ENCODE measurements at places on chromosomes 11 and 22.
A peak's percentile ranks its signal among the peaks of the same experiment; 100 is the strongest.

- no peak for DNase-seq
Measured at GRCh38 chr22:20396639-20397038, 2.7 kb downstream of the ZNF74 start.

DNA sequence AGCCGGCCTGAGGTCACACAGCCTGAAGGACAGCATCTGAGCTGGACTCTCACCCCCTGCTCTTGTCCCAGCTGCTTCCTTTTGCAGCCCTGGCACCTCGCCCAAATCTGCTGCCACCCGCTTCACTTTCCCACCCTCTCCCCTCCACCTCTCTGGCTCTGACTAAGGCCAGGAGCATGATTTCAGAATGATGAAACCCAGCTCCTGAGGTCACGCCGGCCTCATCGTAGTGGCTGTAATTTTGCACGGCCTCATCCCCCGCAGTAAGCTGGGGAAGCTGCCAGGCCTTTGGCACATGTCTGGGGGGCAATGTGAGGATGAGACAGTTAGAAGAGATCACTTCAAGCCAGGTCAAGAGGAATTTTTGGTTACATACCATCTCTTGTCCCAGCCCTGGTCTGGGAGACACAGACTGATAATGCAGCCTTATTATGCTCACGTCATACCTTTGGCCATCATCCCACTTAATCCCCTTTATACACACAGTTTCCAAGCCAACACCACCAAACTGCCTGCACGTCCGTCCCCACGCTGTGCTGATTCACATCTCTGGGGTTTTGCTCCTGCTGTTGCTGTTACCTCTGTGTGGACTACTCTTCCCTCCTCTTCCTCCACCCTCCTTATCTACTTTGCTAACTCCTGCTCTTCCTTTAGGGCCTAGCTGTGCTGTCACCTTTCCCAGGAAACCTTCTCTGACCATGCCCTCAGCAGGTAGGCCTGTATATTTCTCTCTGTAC lies 58.1 kb downstream of the CHRDL2 start:
- no peak for DNase-seq

- DNase-seq: no peak
Measured at GRCh38 chr11:86781546-86781945, 18.8 kb upstream of the PRSS23 start.

- DNase-seq: no peak
Measured at GRCh38 chr11:29458252-29458651, 558.6 kb downstream of the KCNA4 start.

- DNase-seq: no peak
Measured at GRCh38 chr11:117094776-117095175, 3.5 kb downstream of the SIK3 start.

DNA sequence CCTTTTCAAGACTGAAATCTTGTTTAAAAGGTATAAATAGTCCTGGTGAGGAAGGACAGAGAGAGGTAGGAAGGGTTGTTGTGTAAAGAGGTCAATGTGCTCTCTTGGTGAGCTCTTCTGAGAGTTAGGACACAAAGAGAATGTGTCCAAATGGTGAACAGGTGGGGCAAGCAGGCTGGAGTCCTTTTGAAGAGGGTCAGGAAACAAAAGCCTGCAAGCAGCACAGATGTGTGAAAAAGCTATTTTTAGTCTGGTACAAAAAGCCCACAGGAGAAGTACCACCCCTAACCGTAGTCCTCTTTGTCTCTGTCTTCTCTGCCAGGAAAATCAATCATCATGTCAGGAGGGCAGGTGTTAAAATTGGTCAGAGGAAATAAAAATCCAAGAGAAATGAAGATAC lies 54.4 kb upstream of the SYN3 start:
- no peak for DNase-seq

GRCh38 chr11:107490836-107491235 lies 33.2 kb upstream of the CWF19L2 start:
- no peak for DNase-seq

DNA sequence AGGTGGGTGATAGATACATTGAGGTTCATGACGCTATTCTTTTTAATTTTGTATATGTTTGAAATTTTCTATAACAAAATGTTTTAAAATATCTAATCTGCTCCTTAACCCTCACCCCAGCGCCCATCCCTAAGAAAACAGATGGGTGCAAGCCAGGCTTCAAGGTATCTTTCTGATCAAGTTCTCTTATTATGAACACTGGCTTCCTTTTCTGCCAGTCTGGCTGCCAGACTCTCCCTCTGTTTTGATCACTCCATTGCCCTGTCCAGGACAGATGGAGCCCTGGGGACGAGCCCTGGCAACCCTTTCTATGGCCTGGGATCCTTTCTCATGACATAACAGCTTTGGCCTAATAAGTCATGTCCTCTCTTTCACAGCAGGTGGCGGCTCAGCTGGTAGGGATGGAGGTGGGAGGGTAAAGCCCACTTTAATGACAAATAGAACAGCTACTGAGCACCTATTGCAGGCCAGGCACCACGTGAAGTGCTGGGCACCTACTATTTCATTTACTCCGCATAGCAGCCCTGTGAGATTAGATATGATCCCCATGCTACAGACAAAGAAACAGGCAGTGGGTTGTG lies 38.4 kb downstream of the DRD2 start:
- DNase-seq: no peak

- DNase-seq: no peak
Measured at GRCh38 chr11:11808992-11809615, 32.7 kb upstream of the USP47 start.

DNA sequence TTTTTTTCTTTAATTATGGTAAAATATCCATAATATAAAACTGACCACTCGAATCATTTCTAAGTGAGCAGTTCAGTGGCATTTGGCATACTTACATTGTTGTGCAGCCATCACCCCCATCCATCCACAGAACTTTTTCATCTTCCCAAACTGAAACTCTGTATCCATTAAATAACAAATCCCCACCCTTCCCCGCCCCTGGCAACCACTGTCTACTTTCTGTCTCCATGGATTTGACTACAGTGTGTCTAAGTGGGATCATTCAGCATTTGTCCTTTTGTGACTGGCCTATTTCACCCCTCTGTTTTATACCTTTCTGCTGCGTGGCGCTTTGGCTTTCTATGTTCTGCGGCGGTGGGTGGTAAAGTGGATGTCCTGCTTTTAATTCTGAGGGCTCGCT lies 49.1 kb downstream of the RTN4R start:
- no peak for DNase-seq

DNA sequence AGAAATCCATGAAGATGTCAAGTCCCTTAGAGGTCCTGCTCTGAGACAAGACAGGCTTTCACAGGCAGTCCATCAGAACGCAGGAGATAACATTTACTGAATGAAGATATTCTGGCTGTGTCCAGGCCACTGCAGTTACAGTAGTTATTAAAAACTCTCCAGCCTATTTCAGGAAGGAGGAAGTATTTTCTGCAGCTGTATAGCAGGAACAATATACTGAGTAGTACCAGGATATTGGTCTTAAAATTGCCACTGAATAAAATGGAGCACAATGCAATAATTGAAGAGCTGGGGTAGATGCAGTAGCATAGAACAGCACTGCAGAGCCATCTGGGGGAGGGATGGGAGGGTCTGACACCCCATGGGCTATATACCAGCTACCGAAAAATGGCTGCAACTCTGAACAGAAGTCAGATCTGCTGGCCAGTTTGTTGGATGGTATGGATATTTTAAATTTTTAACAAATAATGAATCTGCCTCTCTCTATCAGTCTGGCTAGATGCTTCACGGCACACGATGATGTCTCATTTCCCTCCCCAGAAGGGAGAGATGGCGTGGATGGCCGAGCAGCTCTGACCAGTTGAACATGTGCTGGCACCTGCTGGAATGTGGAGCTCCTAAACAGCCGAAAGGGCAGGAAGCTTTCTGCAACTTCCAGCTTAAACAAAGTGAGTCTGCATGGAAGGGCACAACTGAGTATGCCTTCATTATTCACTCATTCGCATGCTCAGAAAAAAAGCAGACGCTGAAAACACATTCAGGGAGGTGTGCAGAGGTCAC lies 342.1 kb upstream of the SYN3 start:
- DNase-seq: no peak

DNA sequence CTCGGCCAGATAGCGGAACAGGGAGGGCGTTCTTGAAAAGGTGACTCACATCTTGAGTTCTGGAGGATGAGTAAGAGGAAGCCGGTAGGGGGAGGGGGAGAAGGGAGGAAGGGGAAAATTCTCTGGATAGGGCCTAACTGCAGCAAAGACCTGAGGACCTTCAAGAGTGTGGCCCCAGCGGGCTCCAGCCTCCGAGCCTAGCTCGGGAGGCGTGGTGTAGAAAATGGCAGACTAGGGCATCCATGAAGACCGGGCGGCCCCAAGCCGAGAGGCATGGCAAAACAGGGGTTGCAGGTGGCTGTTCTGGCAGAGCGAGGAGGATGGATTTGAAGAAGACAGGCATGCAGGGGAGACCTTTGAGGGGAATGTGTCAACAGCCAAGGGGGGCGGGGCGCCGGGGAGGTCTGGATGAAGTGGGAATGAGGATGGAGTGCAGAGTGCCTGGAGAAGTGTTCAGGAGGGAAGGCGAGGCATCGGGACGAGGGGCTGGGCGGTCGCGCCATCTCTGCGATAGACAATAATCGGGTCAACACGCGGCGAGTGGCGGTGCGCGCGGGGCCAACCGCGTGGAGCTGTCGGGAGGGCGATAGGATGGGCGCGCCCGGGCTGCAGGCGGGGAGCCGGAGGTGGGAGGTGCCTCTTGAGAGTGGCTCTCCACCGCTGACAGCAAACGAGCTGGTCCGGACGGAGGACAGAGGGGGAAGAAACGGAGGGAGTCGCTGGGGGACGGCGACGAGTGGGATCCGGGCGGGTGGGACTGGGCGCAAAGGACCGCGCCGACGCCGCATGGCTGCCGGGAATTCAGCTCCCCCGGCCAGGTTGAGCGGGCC lies 40.0 kb upstream of the CREB3L1 start:
- DNase-seq: peak; percentile 75

- no peak for DNase-seq
Measured at GRCh38 chr11:38510041-38510440, 1912.0 kb upstream of the RAG2 start.

GRCh38 chr11:114034956-114035355 lies 24.6 kb upstream of the ZBTB16 start:
- DNase-seq: no peak

- peak; percentile 20 for DNase-seq
Measured at GRCh38 chr11:15327786-15328231, 213.1 kb downstream of the INSC start.

- no peak for DNase-seq
Measured at GRCh38 chr11:93852242-93852641, 1.8 kb upstream of the VSTM5 start.

GRCh38 chr11:117843666-117844484 lies 19.3 kb upstream of the FXYD2 start:
- DNase-seq: peak; percentile 69

- no peak for DNase-seq
Measured at GRCh38 chr11:34749666-34750659, 129.1 kb downstream of the EHF start.

DNA sequence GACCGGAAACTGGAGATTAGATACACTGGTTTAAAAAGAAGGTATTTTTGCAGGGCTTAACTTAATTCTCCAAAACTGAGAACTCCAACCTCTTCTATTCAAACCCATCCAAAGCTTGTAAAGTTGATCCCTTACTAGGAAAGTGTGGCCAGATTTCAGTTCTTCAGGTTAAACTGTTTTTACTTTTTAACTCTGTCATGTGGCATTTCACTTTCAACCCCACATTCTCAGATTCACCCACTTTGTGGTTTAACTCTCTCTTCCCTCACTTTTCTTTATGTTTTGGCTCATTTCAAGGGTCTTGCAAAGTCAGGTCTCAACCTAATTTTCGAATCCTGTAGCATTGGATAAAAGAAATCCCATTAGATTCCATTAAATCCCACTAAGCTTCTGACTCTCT lies 75.4 kb downstream of the MPPED2 start:
- no peak for DNase-seq

GRCh38 chr11:101321222-101321621 lies 191.6 kb upstream of the PGR start:
- no peak for DNase-seq

DNA sequence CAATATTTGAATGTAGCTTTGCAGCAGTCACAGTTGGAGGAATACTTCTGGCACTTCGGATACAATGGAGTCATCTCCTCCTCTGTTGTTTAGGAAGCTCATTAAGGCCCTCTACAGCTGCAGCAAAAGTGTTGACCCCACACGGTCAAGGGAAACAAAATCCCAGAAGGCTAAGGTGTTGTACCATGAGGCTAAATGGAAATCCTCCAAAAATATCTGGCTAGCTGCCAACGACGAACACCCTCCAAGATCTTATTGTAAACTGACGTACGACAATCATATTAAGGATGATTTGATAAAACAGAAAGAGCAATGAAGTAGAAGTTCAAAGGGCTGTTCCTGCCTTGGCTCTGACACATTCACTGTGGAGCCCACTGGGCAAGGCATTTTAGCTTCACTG lies 4.0 kb downstream of the POGLUT3 start:
- no peak for DNase-seq

DNA sequence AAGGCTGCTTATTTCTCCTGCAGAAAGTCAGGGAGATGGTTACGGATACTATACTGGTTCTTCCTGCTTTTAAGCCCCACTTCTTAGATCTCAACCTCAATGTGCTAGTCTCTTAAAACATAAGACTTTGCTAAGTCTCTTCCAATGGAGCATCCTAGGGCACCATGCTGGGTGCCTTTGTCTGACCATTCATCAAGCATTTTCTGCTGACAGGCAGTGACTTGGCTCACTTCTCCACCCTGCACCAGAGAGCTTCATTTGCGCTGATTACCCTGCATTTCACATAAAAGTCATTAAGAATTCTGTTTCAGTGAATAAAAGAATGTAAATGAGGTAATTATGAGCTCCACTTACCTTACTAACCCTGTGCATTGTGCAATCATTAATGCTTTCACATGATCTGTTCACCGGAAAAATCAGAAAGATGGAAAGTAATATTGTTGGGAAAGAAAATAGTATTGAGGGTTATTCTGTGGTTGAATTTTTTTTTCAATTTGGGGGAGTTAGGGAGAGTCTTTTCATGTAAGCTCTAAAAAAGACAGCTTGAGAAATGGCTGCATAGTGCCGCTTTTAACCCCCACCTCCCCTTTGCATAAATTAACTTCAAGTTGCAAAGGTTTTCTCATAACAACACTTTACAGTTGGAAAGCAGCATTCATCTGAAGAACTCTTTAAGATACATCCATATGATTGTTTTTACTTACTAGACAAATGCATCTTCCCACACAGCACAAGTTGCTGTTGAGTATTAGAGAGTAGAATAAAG lies 677.3 kb upstream of the KIRREL3 start:
- DNase-seq: no peak
